ENCODE measurements at places on chromosomes 7 and 10.

DNA sequence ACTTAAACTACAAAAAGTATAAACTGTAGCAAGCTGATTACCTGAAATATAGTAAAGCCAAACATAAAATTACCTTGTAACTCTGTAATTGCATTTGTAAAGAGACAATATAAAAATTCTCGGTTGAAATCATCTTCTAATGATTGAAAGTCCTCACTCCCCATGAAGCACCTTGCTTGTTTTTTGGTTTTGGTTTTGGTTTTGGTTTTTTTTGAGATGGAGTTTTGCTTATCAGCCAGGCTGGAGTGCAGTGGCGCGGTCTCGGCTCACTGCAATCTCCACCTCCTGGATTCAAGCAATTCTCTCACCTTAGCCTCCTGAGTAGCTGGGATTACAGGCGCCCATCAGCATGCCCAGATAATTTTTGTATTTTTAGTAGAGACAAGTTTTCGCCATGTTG is 33.9 kb upstream of the GPR37 start:
- DNase-seq = no peak

- DNase-seq = no peak
Measured at GRCh38 chr10:110873951-110874350, 2.2 kb downstream of the PDCD4 start.

DNA sequence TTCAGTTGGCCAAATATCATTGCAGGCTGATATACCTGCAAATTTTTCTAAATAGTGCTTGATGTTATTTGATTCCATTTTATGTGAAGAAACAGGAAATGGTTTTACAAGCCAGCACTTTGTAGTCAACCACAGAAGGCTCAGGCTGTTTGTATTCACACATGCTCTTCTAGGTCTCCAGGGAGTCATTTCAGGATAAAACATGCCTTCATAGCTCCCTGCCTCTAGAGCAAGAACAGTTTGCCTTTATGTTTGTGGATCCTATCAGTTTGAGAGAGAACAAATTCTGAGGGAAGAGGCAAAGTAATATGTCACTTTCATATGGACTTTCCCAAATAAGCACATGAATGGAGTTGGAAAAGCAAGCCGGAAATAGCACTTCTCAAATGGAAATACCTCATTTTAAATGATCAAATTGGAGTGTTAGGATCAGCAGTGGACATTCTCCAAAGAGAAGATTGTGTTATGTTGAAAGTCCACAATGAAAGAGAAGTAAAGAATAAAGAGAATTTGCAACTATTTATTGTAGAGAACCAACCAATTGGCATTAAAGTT is 277.6 kb downstream of the KCND2 start:
- DNase-seq = no peak

- no peak for DNase-seq
Measured at GRCh38 chr10:124455441-124455840, 5.6 kb upstream of the NKX1-2 start.

DNA sequence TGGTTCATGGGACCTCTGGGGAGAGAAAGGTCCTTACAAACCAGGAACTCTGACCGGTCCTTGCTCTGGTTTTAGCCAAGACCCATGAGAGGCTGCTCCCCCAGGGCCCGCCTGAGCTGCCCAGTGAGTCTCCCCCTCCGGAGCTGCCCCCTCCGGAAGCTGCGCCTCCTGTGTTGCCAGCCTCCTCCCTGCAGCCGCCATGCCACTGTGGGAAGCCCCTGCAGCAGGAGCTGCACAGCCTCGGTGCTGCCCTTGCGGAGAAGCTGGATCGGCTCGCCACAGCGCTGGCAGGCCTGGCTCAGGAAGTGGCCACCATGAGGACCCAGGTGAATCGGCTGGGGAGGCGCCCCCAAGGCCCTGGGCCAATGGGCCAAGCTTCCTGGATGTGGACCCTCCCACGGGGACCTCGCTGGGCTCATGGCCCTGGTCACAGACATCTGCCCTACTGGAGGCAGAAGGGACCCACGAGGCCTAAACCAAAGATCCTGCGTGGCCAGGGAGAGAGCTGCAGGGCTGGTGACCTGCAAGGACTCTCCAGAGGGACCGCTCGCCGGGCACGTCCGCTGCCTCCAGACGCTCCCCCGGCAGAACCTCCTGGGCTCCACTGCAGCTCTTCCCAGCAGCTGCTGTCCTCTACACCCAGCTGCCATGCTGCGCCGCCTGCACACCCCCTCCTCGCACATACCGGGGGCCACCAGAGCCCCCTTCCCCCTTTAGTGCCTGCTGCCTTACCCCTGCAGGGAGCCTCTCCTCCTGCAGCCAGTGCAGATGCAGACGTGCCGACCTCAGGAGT is 40.1 kb downstream of the ZNF467 start:
- DNase-seq = no peak

DNA sequence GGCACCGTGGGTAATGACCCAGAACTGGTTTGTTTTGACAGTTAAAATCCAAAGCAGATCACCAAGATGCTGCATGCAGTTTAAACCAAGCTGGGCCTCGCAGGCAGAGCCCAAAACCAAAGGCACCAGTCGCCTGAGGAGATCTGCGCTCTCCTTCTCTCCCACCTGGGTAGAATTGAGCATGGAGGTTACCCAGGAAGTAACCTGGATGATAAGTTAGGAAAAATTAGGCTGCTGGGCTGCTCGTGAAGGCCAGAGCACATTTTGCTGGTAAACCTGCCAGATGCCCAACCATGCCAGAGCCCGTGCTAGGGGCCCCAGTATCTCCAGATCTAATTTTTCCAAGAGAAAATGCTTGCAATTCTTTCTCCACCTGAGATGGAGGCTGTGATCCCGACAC is 388.3 kb upstream of the MGMT start:
- DNase-seq = no peak

DNA sequence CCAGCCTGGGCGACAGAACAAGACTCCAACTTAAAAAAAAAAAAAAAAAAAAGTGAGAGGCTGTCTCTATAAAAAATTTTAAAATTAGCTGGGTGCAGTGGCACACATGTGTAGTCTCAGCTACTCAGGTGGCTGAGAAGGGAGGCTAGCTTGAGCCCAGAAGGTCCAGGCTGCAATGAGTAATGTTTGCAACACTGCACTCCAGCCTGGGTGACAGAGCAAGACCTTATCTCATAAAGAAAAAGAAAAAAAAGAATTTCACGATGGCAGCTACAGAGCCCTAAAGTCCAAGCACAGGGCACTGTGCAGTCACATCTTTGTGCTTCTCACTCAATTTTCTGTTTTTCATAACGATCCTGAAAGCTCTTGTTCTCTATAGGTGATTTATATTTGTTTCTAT is 209.5 kb upstream of the KCTD7 start:
- no peak for DNase-seq

DNA sequence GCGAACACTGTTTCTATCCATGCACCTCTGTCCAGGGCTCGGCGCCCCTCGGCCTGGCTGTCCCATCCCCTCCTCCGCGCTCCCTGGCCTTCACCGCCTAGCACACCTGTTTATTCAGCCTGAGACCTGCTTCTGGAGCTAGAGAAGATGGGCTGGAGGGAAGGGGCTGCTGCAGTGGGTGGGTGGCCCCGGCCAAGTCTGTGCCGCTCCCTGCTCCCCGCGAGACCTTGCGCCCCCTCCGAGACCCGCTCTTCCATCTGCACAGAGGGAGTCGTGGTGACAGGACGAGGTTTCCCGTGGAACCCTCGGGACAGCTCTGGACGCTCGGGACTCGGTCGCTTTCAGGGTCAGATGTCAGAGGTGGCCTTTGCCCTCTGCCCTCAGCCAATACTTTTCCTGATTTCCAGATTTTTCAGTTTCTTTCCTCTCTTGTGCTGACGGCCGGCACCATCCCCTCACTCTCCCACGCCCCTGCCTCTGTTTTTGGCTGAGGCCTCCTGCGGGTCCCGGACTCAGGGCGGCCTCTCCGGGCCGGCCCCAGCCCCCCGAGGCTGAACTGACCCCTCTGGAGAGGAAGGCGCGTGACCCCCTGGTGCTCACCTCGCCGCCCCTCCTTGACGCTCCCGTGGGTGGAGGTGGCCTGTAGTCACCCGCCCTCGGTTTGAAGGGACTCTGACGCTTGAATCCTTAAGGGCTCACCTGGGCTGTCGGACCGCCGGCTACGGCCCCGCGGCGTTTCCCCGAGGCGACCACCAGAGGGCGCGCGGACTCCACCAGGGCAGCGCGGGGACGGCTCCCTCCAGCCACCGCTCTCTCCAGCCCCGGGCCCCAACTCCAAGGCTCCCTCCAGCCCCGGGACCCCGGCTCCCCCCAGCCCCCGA is 15.6 kb downstream of the SHH start:
- peak; percentile 45 for DNase-seq

DNA sequence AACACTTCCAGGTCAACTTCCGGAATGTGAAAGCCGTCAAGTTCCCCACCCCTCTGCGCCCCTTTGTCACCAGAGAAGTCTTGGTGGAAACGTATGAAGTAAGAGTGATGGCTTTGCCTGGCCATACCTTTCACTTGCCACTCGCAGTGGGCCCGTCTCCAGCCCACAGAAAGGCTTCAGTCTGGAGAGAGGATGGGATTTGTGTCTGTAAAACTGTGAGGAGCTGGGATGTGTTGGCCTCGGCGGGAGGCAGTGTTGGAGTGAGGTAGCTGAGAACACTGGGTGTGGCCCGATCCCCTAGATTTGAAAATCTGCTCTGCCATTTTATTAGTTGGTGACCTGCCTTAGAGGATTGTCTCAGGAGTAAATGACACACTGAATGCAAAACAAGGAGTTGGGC is 6.4 kb downstream of the ADCK2 start:
- DNase-seq = no peak

- DNase-seq = no peak
Measured at GRCh38 chr7:77771901-77772300, 26.3 kb downstream of the TMEM60 start.

- no peak for DNase-seq
Measured at GRCh38 chr10:132648072-132648850, 110.7 kb downstream of the INPP5A start.

- no peak for DNase-seq
Measured at GRCh38 chr7:95335093-95335492, 10.8 kb upstream of the PON1 start.

- DNase-seq = no peak
Measured at GRCh38 chr10:45608052-45608451, 64.5 kb downstream of the ZFAND4 start.

GRCh38 chr10:88156341-88156740 is 292.9 kb downstream of the PTEN start:
- no peak for DNase-seq

GRCh38 chr7:30659312-30659711 is 22.9 kb downstream of the CRHR2 start:
- no peak for DNase-seq

- DNase-seq = no peak
Measured at GRCh38 chr7:110539216-110539615, 551.7 kb upstream of the LRRN3 start.

DNA sequence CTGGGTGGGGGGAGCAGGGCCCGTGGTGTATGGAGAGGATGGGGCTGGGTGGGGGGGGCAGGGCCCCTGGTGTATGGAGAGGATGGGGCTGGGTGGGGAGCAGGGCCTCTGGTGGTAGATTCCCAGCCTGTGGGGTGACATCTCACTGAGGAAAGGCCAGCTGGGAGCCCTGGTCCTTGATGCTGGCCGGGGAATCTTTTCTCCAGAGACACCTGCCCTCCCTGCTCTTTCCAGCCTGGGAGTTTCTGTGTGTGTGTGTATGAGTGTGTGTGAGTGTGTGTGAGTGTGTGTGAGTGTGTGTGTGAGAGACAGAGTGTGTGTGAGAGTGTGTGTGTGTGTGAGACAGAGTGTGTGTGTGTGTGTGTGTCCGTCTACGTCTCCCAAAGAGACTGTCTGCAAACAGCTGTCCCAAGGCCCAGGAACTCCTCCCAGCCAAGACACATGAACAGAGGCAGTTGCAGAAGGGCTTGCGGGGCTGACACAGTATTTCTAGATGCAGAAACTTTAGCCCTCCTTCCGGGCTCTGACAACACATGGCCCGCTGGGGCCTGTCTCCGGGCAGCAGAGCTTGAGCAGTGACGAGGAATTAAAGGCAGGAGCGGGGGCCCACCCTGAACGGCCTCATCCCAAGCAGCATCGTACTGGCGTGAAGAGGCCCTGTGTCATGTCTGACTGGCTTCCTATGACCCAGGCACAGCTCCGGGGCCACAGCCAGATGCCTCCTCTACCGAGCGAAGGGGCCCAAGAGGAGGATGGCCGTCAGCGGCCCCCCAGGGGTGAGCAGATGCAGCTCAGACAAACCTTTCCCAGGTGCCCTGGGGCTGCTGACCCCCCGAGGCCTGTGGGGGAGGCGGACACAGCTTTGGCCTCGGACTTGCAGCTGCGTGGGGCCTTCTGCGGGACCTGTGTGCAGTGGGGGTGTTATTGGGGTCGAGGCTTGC is 24.3 kb downstream of the FAM20C start:
- no peak for DNase-seq

DNA sequence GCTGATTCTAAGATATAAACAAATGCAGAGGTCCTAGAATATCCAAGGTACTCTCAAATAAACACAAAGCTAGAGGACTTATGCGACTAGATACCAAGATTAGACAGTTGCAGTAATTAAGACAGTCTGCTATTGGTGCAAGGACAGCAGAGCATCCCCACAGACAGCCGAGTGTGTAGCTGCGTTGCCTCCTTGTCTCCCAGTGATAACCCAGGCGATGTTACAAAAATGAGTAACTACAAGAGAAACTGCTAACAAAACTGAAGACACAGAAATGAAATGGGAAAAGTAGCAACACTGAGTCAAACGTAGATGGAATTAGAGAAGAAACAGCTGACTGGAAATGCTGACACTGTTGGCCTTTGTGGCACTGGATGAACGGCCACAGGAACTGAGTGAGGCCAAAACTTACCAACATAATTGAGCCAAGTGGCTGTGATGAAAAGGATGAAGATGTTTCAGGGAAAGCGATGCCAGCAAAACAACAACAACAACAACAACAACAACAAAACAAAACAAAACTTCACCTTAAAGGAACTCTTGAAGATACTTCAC is 54.3 kb downstream of the BAIAP2L1 start:
- DNase-seq = no peak

DNA sequence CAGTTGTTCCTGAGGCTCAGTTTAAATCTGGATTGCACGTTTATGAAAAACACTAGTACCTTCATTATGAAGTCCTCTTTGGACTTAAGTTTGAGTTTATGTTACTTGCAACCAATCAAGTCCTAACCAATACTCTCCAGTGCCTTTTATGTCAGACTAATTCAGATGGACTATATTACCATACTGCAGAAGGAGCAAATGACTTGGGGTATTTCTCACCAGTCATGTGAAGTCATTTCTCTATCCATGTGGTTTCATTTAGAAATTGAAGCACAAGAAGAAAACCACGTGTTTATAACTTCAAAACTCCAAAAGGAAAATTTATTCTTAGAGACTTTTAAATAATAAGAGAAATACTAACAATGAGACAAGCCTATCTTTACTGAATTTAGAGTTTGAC is 201.6 kb downstream of the MBL2 start:
- DNase-seq = no peak

Measured in CD8-positive, alpha-beta memory T cell (primary cell).